ENCODE measurements at places on chromosomes 16 and 17. TPM values are rescaled to one million over a fixed set of nuclear protein-coding genes. Genes with fewer than 3 reads are reported as not detected.

- no peak for DNase-seq
Measured at GRCh38 chr17:65920996-65921395, 270.9 kb downstream of the CEP112 start.

GRCh38 chr17:43383826-43384475 lies 14.8 kb upstream of the ARL4D start:
- DNase-seq, result no peak

DNA sequence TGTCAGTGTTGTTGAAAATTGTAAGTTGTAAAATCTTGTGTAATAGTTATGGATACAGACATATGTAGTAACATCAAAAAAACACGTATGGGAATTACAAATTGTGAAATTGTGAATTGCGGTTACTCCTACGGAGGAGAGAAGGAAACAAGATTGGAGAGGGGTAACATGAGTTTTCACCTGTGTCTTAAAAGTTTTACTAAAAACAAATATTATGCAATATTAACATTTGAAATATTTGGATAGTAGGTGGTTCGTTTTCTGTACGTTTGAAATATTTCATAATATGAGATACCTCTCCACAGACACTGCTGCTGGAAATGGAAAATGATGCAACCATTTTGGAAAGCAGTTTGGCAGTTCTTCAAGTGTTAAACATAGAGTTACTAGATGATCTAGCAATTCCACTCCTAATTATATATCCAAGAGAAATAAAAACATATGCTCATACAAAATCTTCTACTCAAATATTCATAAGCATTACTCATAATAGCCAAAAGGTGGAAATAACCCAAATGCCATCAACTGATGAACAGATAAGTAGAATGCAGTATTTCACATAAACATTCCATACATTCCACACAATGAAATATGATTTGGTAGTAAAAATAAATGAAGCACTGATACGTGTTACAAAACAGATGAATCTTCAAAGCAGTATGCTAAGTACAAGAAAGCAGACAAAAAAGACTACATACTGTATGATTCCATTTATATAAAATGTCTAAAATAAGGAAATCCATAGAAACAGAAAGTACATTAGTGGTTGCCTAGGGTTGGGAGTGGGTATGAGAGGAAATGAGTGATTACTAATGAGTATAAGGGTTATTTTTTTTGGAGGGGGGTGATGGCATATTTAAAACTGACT lies 40.7 kb upstream of the ABCA10 start:
- DNase-seq, result no peak

Gene PPP1R27
- not detected for total RNA-seq

Measured in breast epithelium (tissue), 4 donors.